ENCODE measurements at places on chromosomes 11 and 22.

DNA sequence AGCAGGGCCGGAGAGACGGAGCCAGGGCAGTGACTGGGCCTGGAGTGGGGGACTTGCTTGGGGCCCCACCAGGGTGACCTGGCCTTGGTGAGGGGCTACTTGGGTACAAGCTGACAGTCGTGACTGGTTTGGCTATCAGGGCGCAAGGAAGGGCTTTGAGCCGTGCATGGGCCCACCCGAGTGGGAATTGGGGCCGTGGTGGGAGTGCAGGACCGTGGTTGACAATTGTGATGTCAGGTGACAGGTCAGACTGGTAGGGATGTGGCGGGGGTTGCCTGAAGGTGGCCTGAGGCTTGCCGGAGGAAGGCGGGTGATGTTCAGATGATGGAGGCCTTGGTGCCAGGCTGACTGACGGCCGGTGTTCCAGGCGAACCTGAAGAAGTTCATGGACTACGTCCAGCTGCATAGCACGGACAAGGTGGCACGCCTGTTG, 5.6 kb downstream of the SHANK3 start:
- no peak for DNase-seq

GRCh38 chr11:81359476-81359875, 1374.2 kb downstream of the FAM181B start:
- DNase-seq, result no peak

DNA sequence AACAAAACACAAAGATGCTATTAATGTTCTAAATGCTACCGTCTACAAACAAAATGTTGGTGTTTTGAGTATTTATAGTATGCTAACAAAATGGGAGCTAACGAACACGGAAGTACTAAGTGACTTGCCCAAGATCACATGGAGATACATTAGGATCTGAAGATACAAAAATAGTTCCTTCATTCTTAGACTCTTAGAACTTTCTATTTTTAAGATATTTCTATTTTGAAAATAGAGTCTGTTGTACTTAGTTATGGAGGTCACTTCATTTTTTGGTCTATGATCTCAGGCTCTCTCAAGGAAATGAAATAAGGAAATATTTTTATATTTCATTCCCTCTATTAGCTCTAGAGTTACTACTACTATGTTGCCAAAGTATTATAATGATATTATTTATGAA, 64.2 kb downstream of the APOL5 start:
- no peak for DNase-seq

- DNase-seq, result no peak
These were observed 93.2 kb downstream of the EXT2 start for GRCh38 chr11:44188643-44189042.

- DNase-seq, result no peak
These were observed 22.6 kb upstream of the ADSL start for GRCh38 chr22:40323681-40324171.

DNA sequence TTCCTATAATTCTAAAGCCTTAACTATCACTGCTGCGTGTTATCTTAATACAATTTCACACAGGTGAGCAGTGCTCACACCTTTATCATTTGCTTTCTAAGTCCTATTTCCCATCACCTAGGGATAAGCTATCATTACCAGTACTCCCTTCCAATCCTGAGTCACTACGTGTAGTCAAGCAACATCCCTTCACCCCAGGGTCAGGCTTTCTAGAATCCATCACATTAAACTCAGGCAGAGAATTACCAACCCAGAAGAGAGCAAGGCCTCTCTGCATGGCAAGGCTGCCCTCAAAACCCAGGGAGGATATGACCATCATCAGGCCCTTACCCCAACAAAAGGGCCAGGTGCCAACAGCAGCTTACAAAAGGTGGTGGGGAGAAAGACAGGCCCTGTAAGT, 9.8 kb downstream of the PACSIN2 start:
- DNase-seq, result no peak

DNA sequence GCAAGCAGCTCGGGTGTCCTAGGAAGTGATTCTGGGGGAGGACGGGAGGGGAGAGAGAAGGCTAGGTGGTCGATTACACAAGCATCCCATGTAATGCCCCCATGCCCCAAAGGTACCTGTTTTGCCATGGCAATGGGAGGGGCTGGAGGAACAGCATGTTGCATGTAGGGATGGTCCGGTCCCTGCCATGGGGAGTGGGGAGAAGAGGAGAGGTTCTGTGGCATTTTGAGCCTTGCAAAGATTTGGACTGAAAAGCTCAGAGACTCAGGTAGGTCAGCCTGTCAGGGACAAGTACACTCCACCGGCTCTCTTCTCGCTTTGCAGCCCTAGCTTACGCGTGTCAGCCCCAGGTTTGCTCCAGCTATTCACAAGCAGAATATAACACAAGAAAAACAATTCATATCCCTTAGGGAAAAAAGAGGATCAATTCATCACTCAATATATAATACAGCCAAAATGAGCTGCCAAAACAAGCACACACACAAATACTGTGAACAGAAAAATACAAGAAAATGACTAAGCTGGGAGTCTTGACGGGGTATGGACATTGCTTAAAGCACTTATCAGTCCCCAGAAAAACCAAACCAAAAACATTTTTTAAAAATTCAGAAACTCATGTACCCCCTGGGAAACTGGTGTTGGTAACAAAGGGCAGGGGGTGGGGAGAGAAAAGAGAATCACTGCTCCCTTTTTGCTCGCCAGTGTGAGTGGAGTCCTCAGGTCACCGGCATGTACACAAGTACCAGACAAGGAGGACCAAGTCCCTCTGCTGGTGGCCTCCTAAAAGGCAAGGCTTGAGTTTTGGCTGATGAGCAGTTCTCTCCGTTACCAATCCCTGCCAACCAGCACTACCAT, 21.6 kb downstream of the APOL5 start:
- no peak for DNase-seq

GRCh38 chr11:48184452-48184851, 32.2 kb upstream of the OR4B1 start:
- DNase-seq, result no peak

- no peak for DNase-seq
These were observed 145.7 kb upstream of the B3GAT1 start for GRCh38 chr11:134557571-134558257.

- DNase-seq, result peak; percentile 68
These were observed 698 bp downstream of the PAK1 start for GRCh38 chr11:77472991-77473800.

GRCh38 chr11:8066911-8067455, 14.0 kb upstream of the TUB start:
- no peak for DNase-seq

DNA sequence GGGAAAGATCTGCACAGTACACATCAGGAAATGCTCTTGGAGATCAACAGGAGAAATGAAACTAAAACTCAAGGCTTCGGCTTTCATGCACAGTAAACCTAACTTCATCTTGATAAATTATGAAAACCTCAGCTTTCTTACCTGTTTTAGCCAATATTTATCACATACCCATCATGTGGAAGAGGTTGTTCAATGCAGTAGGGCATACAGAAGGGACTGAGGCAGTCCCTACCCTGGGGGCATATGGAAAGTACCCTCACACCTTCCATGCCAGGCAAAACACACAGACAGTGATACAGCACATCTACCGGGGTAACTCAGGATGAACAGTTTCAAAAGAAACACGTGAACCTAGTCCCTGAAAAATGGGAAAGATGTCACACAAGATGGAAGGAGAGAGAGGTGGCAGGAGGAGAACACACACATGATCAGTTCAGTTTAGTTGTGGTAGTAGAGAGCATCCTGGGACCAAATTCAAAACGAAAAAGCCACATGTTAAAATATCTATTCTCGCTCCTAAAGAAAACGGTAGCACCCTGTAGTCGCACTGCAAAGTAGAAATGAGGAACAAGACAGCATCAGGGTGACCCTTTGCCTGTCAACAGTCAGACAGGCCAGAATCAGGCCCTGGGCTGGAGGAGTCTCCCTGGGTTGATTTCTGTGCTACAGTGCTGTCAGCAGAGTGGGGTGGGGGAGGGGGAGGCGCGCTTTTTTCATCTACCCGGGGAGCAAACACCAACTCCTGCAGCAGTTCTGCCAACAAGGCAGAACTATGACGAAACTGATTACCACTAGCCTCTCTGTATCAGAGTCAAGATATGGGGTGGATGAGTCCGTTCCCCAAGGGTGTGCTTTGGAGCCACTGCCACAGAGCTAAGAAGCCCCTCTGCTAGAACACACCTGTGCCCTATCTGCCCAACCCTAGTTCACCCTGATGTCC, 1.3 kb downstream of the HIRA start:
- DNase-seq, result peak; percentile 38

- DNase-seq, result no peak
These were observed 89.7 kb downstream of the MYEOV start for GRCh38 chr11:69383372-69384250.

GRCh38 chr11:123475469-123475868, 45.4 kb downstream of the GRAMD1B start:
- DNase-seq, result no peak

DNA sequence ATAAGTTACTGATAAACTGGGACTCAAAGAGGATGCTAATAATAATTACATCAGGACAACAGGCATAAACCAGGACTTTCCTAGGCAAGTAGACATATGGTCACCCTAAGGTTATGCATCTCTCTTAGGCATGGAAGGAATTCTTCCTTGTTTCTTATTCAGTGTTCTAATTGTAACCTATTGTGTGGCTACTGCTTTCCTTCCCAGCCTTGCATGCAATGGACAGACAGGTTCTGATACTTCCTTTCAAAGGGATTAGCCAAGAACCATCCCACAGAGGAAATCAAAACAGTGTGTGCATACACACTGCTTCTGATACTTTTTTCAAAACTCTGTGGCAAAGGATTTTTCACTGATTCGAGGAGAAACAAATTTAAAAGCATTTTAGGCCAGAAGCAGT, 48.3 kb downstream of the RRAS2 start:
- DNase-seq, result no peak

DNA sequence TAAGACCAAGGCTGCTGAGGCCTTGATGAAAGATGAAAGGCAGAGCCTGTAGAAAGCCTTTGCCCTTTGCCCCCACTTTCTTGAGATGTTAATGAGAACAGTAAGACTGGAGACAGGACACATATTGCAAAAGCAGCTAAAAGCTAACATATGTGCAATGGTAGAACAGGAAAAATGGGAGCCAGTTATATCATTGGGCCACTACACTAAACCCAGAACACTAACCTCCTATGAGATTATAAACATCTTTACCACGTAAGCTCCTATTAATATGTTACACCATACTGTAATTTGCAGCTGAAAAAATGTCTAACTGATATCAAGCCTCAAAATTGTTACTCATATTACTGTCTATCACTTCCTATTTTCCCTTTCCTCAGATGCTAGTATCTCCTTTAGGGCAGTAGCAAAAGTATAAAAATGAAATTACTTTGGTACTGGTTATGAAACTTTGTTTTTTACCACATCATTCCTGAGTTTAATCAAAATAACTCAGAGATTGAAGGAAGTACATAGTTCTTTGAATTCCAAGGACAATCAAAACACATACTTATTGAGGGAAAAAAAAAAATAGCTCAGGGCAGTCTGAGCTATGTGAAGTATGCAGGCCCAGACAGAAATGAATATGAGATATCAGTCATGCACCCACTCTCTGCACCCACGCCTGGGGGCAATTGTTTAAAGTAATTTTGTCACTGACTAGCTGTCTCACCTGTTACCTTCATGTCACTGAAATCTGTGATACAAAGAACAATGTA, 9.1 kb downstream of the HPS5 start:
- DNase-seq, result no peak

GRCh38 chr22:24455039-24455438, 27.6 kb downstream of the ADORA2A start:
- no peak for DNase-seq

- no peak for DNase-seq
These were observed 809.1 kb downstream of the DLG2 start for GRCh38 chr11:84817998-84818397.

- no peak for DNase-seq
These were observed 41.9 kb downstream of the BCR start for GRCh38 chr22:23222033-23222792.

GRCh38 chr11:74634537-74634936, 42.2 kb downstream of the POLD3 start:
- no peak for DNase-seq

- no peak for DNase-seq
These were observed 55.2 kb downstream of the FLRT1 start for GRCh38 chr11:64090806-64091516.

DNA sequence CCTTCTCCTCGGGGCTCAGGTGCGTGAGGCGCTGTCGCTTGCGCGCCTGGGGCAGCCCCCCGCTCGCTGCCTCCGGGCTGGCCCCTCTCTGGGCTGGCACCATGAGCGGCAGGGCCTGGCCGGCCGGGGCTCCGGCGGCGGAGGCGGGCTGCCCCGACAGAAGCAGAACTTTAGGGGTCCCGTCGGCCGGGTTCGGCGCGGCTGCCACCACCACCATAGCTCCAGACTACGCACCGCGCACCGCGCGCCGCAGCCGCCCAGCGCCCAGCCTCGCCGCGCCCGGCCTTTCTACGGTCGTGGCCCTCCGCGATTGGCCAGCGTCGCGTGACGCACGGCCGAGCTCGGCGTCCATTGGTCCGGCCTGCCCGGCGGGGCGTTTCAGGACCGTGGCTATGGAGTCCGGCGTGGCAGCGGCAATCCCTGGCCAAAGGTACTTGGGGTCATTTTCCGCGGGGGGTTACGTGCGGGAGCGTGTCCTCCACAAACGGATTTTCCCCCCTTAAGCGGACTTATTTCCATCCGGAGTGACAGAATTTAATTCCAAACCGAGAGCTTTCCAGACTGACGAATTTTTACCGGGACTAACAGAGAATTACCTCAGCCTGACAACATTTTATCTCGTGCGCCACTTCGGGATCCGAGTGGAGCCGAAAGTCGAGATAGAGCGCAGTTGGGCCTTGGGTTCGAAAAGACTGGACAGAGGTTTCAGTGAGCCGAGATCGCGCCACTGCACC, at the start of gene XBP1:
Gene XBP1, minus strand, starts transcription at position 262 of the 734 bp plus-strand sequence.
- peak; percentile 96 for DNase-seq

GRCh38 chr11:21254055-21254454, 584.7 kb downstream of the NELL1 start:
- DNase-seq, result no peak

Data from GM10248 (cell line).